ENCODE measurements at places on chromosomes 1 and 21. TPM values are rescaled to one million over a fixed set of nuclear protein-coding genes. Genes with fewer than 3 reads are reported as not detected.
A peak's percentile ranks its signal among the peaks of the same experiment; 100 is the strongest.

- DNase-seq, result no peak
Observed at GRCh38 chr21:33674226-33674625, 31.9 kb downstream of the ITSN1 start.

GRCh38 chr1:115495625-115496024, 146.1 kb upstream of the VANGL1 start:
- DNase-seq, result peak; percentile 81

DNA sequence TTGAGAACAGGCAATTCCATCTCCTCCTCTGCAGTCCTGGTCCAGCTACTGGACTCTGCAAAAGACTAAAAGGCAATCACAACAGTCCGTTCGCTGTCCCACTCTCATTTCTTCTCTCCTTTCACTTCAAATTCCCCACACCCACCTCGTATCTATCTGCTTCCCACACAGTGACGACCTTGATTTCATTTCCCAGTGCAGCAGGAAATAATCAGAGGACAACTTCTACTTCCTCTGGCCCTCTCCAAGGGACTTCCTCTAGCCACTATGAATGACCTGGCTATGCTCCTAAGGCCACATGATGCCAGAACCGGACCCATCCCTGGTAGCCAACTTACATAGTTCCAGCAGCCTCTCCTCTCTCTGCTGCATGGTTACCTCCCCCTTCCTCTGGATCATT, 8.0 kb downstream of the NOL9 start:
- DNase-seq, result no peak

DNA sequence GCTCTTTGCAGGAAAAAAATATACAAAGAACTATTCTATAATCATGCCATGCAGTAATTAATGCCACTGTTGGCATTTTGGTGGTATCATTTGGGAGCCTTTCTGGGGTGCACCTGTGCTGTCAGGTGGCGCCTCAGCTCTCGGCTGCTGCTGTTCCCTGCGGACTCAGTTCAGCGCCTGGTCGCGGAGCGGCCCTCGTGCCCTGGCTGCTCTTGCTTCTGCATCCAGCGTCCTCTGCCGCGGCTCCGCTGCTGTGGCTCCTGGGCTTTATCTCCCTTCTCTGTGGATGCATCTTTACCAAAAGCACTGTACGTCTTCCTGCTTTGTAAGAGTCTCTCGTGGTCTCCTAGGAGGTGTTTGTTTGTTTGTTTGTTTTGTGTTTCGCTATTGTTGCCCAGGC, 35.1 kb upstream of the PWP2 start:
- no peak for DNase-seq

C1orf94 gene
- total RNA-seq, result 0.39 TPM

ZNF697 gene
- total RNA-seq, result 1.7 TPM

Data from SJSA1 (cell line).